ENCODE measurements at places on chromosomes 1 and 21.

GRCh38 chr1:9174243-9174642 lies 45.3 kb upstream of the GPR157 start:
- DNase-seq: no peak

- DNase-seq: no peak
Measured at GRCh38 chr1:30919025-30919881, 10.7 kb upstream of the SDC3 start.

GRCh38 chr1:30014031-30014430 lies 709.4 kb downstream of the MATN1 start:
- no peak for DNase-seq

GRCh38 chr1:96772972-96773371 lies 51.4 kb downstream of the PTBP2 start:
- no peak for DNase-seq

DNA sequence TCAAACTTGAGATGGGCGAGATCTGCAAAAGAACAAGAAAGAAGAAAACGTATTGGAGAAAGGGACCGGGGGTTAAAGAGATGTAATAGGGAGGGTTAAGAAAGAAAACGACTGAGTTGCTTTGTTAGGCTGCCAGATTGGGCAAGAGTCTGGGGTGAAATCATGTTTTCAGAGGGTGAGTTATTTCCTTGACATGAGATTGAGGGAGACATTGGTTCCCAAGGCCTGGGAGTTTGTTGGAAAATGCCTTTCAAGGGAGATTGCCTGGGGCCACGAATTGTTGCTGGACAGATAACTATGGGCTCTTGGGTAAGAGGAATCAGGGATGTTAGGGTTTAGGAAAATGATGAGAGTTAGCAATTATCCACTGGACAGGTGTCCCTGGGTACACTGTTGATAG lies 776 bp upstream of the CADM3 start:
- DNase-seq: no peak

- DNase-seq: no peak
Measured at GRCh38 chr1:63790989-63791388, 17.2 kb downstream of the ROR1 start.

DNA sequence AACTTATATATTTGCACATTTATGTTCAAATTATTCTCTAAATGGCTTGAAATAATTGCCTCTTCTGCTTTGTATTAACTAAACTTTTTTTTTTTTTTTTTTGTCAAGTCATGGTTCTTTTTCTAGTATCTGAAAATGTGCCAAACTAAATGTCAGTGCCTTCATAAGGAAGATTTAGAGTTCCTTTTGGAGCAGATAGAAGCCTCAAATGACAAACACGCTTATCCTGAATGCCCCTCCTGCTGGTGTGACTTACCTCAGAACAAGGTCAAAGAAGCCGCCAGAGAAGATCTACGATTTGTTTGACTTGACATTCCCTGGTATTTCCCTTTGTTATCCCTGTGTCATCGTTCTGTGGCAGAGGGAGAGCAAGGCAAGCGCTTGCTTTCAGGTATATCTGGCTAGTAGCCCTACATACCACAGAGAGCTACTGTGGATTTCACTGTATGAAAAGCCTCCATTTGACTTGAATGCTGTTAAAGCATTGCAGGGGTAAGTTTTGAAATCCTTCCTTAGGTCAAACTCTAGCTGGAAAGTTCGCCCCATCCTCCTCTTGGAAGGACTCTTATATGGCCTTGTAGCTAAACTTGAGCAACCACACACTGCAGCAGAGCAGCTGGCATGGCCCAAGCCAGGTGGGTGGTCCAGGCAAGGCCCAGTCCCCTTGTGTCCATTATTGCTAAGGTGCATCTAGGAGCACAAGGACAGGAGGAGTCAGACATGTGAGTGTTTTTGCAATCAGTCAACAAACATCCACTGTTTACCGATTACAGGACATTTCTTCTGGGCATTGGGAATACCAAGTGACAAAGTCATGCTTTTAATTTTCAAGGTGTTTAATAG lies 285.4 kb upstream of the USP25 start:
- DNase-seq: no peak

GRCh38 chr1:18411820-18412641 lies 68.7 kb upstream of the KLHDC7A start:
- no peak for DNase-seq

- no peak for DNase-seq
Measured at GRCh38 chr1:25700144-25700523, 83.5 kb downstream of the MAN1C1 start.

- no peak for DNase-seq
Measured at GRCh38 chr1:58076258-58076657, 470.3 kb downstream of the OMA1 start.

DNA sequence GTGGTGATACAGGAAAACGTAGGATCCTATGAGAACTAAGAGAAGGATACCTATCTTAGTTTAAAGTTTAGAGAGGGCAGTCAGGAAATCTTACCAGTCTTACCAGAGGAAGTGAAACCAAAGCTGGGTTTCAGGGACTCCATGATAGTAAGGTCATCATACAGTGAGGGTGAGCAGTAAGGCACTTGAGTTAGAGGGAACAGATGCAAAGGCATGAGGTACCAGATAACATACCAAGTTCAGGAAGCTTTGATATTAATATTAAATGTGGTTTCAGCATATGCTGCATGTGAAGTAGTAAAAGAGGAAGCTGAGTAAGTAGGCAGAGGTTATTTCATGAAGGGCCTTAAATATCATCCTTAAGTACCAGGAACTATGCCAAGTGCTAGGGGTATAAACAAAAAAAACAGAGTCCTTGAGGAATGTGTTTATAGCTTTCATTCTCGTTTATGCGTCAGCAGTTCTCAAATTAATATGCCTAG lies 16.9 kb downstream of the ATG4C start:
- no peak for DNase-seq

- no peak for DNase-seq
Measured at GRCh38 chr1:56573311-56573710, 6.1 kb downstream of the PLPP3 start.

GRCh38 chr1:116910379-116911187 lies 867 bp downstream of the PTGFRN start:
- no peak for DNase-seq

DNA sequence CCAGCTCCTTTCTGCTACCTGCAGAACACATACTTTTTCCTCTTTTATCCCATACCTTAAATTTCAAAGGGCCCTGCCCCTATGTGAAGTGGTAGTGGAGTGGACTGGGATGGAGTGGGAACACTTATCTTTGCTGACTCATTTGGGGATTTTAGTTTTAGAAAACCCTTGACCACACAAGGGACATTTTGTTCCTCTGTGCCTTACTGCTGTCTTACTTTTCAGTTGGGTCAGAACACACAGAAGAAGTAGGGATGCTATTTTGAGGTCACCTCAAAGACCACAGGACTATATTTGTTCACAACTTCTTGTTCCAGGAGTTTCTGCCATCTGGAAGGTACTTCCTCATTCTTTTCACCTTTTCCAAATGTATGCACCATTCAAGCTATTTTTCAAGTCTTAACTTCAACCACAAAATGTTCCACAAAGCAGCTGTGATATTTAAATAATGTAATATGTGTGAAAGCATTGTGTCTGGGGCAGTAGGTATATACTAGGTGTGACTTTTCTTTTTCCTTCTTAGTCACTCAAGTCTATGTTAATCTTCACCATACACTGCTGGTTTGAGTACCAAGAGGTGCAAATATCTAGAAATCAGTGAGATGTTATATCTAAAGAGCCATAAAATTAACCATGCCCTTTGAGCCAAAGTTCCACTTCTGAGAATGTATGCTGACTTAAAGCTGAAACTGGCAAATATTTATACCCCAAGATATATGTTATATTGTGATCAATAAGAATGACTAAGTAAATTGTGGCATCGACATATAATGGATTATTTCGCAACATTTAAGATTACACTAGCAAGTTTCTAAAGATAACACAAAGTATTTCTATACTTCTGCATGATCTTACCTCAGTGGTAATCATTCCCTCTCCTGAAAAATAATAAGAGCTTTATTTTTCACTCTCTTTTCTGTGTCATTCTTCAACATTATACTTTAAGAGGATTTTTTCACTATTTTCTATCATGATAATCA lies 308.5 kb downstream of the MRPL39 start:
- no peak for DNase-seq

DNA sequence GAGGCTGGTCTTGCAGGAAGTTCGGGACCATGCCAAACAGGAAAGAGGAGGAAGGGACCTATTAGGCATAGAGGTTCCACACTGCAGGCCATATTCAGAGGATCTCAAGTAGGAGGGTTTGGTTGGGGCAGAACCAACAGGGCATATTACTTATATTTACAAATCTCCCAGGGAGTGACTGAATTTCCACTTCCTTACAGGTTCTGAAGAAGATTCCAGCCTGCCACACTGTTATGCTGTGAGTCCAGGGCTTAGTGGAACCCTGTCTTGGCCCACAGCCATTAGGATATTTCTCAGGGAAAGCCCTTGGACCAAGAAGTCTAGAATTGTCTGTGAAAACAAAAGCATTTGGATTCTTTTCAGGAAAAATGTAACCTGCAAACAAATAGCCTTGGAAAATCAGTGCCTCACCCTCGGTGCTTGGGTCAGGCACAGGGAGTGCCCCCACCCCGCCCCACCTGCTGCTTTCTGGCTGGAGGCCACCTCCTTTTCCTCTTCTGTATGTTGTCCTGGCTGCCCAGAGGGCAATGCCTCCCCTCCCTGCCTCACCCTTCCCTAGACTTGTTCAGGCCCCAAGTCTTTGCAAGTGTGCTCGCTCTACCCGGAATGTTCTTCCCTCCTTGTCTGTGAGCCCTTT lies 41.0 kb upstream of the JUN start:
- DNase-seq: no peak

- DNase-seq: no peak
Measured at GRCh38 chr1:215523906-215524305, 43.2 kb upstream of the KCTD3 start.

GRCh38 chr1:33329600-33330305 lies 8.9 kb upstream of the A3GALT2 start:
- no peak for DNase-seq

GRCh38 chr1:156154317-156154749 lies 948 bp downstream of the SEMA4A start:
- DNase-seq: no peak

DNA sequence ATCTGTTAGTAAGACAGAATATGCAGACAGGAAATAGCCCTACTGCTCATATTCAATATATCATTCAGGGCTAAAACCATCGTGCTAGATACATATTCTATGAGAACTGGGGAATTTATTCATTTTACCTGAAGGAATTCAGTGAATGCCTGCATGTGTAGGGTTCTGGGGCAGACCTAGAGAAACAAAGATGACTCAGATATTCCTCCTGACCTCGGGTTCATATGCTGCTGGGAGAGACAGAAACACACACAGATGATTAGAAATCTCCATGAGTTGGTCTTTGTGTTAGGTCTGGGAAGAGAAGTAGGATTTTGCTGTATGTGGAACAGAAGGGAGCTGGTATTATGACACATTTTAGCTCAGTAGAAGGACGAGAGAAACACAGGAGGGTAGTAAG lies 176.5 kb upstream of the ST6GALNAC5 start:
- no peak for DNase-seq
